NCI-H1105 (cell line): ENCODE measurements at places on chromosomes 4 and X.

DNA sequence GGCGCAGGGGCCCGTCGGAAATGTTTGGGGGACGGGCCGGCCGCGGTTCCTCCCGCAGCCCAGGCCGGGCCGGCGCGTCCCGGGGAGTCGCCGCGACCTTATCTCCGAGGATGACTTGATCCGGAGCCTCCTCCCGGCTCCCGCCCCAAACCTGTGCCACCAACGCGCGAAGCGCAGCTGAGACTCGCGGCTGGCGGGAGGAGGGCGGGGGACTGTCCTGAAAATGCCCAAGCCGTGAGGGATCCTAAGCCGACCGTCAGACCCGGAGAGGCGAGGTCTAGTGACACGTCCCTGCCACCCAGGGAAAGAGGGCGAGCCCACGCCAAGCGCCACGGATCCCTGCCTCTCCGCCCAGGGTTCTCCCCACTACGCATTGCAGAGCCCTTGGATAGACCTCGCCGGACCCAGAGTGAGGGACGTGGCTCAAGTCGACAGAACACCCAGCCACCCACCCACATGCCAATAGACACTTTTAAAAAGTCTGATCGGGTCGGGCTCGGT is 26.9 kb downstream of the UTP14A start:
- DNase-seq = no peak

GRCh38 chrX:153576961-153577360 is 22.0 kb downstream of the CCNQ start:
- no peak for DNase-seq

GRCh38 chr4:87916626-87917025 is 58.9 kb upstream of the SPP1 start:
- no peak for DNase-seq

- peak; percentile 0 for DNase-seq
These were observed 81.0 kb upstream of the ZDHHC15 start for GRCh38 chrX:75603833-75604232.

- peak; percentile 74 for DNase-seq
These were observed at the start of gene PAQR3 for GRCh38 chr4:78938868-78939666. TSS of gene PAQR3 (minus strand) at chr4:78939438. CDS start at chr4:78939224, 214 bp downstream.

- no peak for DNase-seq
These were observed 168.4 kb downstream of the KCNIP4 start for GRCh38 chr4:21780148-21780547.

DNA sequence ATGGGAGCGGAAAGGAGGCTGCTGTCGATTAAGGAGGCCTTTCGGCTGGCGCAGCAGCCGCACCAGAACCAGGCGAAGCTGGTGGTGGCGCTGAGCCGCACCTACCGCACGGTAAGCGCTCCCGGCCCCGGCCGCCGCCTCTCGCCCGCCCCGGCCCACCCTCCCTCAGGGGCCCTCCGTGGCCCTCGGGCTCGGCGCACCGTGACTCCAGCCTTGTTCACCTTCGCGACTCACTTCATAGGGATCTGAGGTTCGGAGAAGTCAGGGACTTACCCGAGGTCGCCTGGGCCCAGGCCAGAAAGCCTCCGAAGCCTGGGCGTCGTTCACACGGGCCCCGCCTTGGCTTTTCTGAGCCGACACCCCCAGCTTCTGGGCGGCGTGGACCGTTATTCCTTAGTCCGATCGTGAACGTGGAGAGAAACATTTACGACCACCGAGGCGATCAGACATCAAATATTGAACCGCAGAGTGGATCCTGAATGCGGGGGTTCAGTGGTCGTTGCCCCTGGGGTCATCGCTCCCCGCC is 362 bp downstream of the NCAPG start:
- DNase-seq = no peak

DNA sequence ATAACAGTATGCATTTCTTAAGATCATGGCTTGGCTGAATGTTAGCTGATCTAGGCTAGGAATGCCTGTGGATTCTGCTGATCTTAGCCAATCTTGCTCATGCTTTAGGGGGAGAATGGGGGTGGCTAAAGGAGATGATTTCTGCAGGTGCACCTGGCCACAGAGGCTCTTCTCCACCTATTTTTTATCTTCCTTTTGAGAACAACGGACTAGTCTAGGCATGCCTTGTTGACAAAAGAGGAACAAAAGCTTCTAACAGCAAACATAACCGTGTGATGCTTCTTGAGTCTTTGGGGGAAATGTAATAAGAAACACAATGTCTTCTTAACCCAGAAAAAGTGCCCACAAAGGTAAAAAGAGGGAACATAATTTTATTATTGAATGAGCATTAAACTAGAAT is 743.5 kb downstream of the ARAP2 start:
- no peak for DNase-seq

DNA sequence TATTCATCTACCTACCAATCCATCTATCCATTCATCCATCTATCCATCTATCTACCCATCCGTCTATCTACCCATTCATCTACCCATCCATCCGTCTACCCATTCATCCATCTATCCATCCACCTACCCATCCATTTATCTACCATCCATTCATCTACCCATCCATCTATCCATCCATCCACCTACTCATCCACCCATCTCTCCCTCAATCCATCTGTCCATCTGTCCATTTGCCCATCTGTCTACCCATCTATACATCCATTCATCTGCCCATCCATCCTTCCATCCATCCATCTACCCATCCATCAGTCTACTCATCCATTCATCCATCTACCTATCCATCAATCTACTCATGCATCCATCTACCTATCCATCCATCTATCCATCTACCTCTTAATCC is 126.8 kb upstream of the PSAPL1 start:
- no peak for DNase-seq

- DNase-seq = no peak
These were observed 171.6 kb downstream of the GLRA2 start for GRCh38 chrX:14700982-14701381.

GRCh38 chr4:78923464-78924312 is 15.6 kb downstream of the PAQR3 start:
- no peak for DNase-seq

GRCh38 chr4:69881173-69881773 is 21.3 kb upstream of the SULT1E1 start:
- peak; percentile 11 for DNase-seq

DNA sequence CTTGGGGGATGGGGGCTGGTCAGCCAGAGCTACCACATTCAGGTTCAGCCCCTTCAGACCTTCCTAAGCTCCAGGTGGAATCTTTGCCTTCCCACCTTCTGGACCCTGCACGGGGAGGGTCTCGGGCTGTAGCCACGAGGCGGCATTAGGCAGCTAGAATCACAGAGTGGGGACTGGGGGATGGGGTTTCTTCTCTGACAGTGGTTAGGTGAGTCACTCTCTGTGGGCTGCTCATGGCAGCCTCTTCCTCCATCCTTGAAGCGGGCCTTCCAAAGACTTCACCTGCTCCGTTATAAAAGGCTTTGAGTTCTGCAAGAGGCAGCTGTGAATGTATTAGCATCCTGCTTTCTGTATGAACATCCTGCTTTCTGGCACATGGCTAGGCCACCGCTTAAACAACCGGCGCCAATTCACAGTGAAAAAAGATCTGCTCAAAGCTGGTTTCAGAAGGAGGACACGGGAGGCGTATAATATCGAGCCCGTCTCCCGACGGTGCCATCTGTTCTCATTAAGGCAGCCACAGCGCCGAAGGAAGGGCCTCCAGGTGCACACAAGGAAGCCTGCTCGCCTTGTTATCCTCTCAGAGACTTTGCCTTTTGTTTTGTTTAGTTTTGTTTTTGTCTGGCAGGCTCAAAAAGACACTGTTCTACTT is 74.3 kb upstream of the IGFBP7 start:
- DNase-seq = no peak

DNA sequence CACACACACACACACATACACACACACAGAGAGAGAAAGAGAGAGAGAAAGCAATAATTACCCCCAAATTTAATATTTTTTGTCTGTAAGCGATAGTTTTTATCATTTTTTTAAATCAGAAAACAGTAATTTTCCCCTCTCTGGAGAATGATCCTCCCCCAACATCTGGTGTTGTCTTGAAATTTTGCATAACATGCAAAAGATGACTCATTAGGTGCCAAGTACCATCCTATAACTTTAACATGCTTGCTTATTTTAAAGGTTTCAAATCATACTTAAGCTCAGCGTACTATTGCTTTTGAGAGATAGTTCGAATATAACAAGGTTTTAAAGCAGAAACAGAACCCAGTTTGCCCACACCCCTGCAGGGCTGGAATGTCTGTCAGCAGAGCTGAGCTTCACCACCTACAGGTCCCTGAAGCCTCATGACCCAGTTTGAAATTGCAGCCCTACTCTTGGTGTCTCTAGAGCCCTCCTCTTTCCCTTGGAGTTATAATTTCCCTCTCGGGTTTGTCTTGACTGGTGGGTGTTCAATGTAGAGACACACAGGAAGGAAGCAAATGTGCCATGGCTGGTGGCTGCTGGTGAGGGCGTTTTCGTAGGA is 175.0 kb upstream of the HS3ST1 start:
- no peak for DNase-seq

DNA sequence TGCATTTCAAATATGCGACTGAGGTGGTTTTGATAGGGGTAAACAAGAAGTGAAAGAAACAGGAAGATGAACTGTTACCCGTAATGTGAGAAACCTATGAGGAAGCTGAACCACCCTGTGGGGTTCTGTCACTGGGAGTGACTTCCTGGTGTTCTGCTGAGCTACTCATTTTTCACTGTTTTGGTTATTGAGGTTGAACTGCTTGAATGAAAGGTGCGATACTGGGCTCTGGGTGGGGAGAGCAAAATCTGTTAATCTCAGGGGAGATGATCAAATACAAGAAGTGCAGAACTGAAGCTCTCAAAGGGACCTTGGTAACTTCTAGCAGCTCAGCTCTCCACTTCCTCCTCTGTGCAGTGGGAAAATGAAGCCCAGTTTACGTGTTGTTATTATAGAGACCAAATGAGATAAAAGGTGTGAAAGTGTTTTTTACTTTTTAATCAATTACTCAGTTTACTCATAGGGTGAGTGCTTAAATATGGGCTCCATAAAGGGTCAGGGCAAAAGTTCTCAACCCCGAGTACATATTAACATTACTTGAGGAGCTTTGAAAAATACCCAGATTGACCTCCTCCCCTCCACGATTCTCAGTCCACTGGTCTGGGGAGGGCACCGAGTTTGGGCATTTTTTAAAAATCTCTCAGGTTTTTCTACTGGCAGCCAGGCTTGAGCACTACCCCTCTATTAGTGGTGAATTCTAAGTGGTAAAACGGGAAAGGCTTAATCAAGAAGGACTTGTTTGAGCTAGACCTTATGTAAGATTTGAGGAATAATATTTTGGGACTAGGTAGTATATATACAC is 66.7 kb downstream of the COQ2 start:
- no peak for DNase-seq

- DNase-seq = no peak
These were observed 13.9 kb upstream of the ETDC start for GRCh38 chrX:135295238-135295943.

DNA sequence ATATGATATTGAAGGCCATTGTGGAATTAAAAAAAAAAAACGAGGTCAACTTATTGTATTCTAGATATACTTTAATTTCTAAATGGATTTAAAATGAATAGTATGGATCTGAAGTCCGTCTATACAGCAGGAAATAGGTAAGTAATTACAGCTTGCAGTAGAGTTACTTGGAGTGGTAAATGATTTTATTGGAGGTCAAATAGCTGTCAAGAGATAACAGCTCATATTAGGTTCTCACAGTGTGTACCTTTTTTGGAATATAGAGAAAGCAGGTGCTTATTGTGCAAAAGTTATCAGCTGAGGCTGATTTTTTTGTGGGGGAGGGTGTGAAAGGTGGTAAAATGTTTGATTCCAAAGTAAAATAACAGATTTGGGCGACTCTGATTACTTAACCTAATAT is 17.7 kb downstream of the UPRT start:
- no peak for DNase-seq

- no peak for DNase-seq
These were observed 31.5 kb upstream of the IL21 start for GRCh38 chr4:122652379-122652778.

- no peak for DNase-seq
These were observed 1234.2 kb downstream of the FAM133A start for GRCh38 chrX:94908171-94908570.

- no peak for DNase-seq
These were observed 946.0 kb downstream of the RAB28 start for GRCh38 chr4:12538162-12538561.

DNA sequence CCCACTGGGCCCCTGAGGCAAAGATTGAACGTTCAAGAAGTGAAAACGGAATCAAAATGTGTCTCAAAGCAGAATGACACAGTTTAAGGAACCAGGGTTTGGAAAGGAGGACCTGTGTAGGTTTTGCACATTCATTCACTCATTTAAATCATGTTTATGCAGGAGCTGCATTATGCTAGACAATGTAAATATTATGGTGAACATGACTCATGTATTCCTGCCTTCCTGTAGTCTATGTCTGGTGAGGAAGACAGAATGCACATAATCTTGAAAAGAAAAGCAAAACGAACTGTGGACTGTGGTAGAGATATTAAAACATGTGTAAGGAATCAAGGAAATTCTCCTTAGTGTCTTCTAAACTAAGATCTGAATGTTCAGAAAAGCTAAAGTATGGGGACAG is 311.8 kb upstream of the SMIM31 start:
- no peak for DNase-seq

- no peak for DNase-seq
These were observed 125.2 kb downstream of the AREG start for GRCh38 chr4:74570095-74570494.

- DNase-seq = no peak
These were observed 166.0 kb downstream of the STAG2 start for GRCh38 chrX:124127496-124127895.

GRCh38 chr4:124973716-124974115 is 261.2 kb upstream of the ANKRD50 start:
- DNase-seq = no peak
